ENCODE measurements at places on chromosomes 2 and 18.

- DNase-seq, result no peak
Observed at GRCh38 chr2:133675-134593, 87.6 kb upstream of the FAM110C start.

GRCh38 chr2:23497536-23497935 is 112.6 kb downstream of the KLHL29 start:
- DNase-seq, result no peak

DNA sequence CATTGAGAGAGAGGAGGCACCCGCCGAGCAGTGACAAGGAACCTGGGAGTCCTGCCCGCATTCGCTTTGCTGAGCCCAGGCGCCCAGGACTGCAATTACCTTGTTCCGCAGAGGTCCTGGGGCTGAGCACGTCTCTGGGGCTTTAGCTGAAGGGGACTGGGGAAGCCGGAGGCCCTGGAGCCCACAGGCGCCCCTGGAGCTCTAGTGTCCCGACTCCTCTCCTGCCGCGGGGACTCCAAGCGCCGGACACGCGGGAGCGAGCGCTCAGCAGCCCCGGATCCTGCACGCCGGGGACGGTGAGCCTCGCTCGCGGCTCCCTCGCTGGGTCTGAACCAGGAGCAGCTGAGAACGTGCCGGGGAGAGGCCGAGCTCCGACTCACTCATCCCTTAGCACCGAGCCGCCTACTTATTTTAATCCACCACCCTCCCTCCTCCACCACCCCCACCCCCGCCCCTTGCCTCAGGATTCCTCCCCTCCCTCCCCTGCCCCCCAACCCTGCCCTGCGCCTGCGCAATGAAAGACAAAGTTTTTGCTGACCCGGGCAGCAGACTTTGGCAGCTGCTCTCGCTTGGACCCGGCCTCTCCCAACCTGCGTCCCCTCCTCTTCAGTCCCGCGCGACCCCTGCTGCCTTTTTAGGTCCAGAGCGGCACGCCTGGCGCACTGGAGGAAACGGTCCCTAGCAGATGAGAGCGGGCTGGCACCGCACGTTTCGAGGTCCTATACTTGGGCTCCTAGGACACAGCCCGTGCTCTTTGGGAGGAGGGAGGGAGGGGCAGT is at the start of gene OSR1:
OSR1 (minus strand) TSS at position 382 of the 779 bp plus-strand sequence. CDS start 4,818 bp downstream, outside the sequence.
- no peak for DNase-seq

GRCh38 chr18:75251466-75251865 is 40.9 kb downstream of the TSHZ1 start:
- no peak for DNase-seq

- DNase-seq, result no peak
Observed at GRCh38 chr2:37885329-37885993, 39.6 kb upstream of the RMDN2 start.

DNA sequence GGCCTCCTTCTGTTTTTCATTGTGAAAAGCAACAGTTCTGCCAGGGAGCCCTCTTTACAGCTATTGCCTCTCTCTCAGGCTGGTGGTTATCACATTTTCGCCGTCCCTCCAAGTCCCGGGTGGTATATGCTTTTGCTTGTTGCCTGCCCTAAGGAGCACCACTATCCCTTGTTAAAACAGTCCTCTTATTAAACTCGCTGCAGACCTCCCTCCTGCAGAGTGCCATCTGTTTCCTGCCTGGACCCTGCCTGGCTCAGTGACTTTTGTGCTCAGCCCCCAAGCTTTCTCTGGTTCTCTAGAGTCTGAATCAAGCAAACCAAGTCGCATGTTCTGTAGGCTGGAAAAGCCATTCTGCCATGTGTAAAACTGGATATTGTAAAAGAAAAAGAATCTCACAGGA is 72.1 kb upstream of the FHL2 start:
- DNase-seq, result no peak

DNA sequence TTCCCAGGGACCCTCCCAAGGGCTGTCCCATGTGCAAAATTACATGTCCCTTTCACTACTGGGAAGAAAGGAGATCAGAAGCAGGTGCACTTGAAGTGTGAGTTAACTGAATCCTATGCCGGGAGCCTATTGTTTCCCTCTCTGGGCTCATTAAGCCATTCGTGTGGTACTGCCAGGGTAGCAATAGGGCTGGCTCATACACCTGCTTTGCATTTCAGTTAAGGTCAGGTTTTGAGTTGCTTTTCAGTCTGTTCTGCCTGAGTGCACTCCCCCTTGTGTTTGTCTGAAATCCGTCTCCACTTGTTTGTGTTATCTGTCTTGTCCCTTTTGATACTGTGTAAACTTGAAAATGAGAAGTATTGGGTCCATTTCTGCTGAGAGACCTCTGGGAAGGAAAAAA is 1232.6 kb upstream of the NRXN1 start:
- DNase-seq, result no peak

DNA sequence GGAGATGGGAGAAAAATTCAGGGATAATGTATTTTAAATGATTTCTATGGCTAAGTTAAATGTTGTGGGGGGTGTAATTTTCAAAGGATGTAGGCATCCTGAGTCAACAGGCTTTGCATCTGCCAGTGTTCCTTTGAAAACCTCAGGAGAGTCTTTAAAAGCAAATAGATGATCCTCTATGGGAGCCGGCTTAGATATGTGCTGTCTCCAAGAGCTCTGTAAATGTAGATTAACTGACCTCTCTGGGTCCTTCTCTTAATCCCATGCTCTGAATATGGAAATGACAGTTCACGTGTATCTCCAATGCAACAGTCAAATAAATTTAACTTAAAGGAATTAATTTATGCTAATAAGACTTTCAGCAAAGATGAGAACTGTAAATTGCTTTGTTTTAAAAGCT is 292.7 kb downstream of the ERBB4 start:
- DNase-seq, result no peak

- DNase-seq, result no peak
Observed at GRCh38 chr2:8422450-8422800, 259.4 kb upstream of the ID2 start.

GRCh38 chr2:106551417-106552130 is 64.4 kb downstream of the CD8B2 start:
- no peak for DNase-seq

DNA sequence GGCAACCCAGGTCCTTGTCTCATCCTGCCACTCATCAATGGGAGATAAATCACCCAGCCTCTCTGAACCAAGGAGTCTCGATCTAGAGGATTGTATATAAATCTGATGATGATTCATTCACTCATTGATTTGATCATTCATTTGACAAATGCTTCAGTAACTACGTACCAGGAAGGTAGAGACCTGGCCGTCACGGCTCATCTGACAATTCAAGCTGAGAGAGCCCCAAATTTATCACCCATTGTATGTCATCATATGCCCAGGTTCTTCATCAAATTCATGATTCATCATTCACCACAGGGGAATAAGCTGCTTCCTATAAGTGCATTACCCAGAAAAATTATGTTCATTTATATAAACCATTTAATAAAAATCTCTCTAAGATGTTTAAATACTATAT is 116.9 kb downstream of the FAM161A start:
- DNase-seq, result no peak

Data from activated T-cell treated with anti-CD3 and anti-CD28 coated beads for 24 hours (primary cell).